Gastrocnemius medialis (tissue), 4 donors: ENCODE measurements at places on chromosomes 1 and 21. TPM values are rescaled to one million over a fixed set of nuclear protein-coding genes. Genes with fewer than 3 reads are reported as not detected.

VAV3 gene
- total RNA-seq, result 0.33 TPM

CLCA1 gene
- not detected for total RNA-seq

FCRL5 gene
- total RNA-seq, result not detected

KIRREL1 gene
- 6.6 TPM for total RNA-seq

UAP1 gene
- total RNA-seq, result 52.2 TPM
